ENCODE measurements at places on chromosomes 4 and X.

- peak; percentile 23 for DNase-seq
These were observed 169.8 kb upstream of the BCOR start for GRCh38 chrX:40267334-40268187.

GRCh38 chr4:29553846-29554245 lies 1166.3 kb upstream of the PCDH7 start:
- DNase-seq: peak; percentile 5

- no peak for DNase-seq
These were observed 74.1 kb downstream of the TAB3 start for GRCh38 chrX:30814978-30815377.

DNA sequence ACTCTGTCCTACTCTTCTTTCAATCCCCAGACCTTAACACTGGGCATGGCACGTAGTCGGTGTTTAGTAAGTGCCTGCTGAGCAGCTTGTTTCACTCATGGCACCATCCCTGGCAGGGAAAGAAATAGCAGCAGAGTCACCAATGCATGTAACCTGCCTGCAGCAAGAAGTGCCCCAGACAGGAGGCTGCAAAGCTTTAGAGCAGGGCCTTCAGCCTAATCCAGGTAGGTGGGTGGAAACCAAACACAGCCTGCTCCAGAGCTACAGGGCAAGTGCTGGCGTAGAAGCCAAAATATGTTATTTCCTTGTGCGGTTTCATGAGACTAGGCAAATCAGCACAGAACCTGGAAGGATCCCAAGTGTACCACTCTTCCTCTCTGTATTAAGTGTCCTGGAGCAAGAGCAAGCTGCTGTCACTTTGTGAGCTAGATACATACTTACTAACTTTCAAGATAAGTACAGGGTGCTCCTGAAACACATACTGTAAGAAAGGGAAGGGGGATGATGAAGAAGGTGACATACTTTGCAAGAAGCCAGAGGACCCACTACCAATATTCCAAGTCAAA lies 5.5 kb downstream of the PROM1 start:
- no peak for DNase-seq

DNA sequence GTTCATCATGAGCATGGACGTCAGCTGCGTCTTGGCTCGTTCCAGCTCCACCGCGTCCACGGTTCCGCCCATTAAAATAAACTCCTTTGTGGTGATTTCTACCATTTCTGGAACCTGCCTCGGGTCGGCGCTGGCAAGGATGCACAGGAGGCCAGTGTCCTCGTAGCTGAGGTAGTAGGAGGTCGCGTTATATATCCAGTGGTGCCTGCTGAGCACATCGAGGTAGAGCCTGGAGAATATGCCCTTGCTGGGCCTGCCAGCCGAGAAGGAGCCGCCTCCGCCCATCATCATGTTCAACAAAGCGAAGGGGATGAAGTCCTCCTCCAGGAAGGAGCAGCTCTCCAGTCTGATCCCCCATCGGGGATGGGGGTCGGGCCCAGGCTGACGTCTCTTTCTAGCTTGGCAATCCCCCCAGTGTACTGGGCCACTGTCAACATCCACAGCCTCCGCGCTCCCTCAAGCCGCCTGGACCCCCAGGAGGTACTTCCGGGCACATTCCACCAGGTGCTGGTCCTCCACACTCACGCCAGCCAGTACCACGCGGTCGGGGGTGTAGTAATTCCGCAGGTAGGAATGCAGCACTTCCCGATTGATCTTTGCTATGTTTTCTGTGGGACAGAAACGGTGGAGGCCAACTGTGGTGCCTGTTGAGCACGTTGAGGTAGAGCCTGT lies 120.9 kb upstream of the GRID2 start:
- DNase-seq: no peak

Data from adipocyte (in vitro differentiated cells).